LoVo (cell line): ENCODE measurements at places on chromosomes 1 and 21.
A peak's percentile ranks its signal among the peaks of the same experiment; 100 is the strongest.

DNA sequence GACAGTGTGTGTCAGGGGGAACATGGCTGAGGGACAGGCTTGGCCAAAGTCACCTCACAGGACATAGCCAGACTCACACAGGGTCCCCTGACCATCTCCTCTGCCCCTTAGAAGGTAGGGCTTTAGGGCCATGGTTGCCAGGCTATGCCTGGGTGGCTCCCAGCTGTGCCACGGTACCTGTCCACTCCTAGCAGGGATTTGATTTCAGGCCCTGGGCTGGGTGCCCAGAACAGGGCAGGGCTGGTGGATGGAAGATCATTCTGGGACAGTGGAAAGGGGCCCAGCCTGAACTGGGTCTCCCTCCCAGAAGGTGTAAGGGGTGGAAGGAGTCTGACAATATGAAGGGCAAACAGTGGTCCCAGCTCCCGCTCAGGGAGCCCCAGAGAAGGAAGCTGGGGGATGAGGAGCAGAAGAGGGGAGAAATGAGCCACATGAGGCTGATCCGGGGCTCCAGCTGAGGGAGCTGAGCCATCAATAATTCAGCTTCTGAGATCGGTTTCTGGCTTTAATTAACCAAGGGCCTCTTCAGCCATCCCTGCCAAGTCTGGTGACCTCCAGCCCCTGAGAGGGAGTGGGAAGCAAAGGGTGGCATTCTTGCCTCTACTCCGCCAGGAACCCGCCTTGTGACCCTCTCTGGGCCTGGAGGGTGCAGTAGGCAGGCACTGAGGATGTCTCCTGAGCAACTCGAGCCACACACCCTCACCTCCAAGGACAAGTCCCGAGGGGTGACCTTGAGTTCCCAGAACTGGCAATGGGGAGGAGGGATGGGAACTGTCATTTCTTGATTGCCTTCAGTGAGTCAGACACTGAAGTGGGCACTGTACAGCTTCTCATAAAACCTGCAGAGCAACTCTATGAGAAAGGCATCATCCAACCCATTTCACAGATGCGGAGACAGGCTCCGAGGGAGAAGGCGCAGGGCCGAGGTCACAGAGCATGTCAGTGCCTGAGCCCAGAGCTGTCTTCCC lies 2.1 kb downstream of the CD164L2 start:
- DNase-seq: no peak

- DNase-seq: no peak
Observed at GRCh38 chr21:32459972-32460371, 47.5 kb downstream of the EVA1C start.

DNA sequence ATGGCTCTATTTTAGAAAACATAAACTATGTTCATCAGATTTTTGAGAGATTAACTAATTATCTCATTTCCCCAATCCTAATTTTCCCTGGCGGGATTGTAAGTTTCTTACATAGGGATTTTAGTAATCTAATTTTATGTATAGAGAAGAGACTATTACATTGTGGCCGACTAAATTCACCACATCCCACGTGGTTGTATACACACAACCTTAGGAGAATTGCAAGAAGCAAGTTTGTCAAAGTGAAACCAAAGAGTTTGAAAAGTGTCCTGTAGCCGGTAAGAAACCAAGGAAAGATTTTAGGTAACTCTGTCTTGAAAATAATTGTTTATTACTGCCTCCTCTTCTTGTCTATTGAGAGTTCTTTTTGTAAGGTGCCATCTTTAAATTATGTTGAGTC lies 550.6 kb downstream of the LTN1 start:
- no peak for DNase-seq

- DNase-seq: no peak
Observed at GRCh38 chr1:176049582-176049981, 157.5 kb downstream of the COP1 start.

DNA sequence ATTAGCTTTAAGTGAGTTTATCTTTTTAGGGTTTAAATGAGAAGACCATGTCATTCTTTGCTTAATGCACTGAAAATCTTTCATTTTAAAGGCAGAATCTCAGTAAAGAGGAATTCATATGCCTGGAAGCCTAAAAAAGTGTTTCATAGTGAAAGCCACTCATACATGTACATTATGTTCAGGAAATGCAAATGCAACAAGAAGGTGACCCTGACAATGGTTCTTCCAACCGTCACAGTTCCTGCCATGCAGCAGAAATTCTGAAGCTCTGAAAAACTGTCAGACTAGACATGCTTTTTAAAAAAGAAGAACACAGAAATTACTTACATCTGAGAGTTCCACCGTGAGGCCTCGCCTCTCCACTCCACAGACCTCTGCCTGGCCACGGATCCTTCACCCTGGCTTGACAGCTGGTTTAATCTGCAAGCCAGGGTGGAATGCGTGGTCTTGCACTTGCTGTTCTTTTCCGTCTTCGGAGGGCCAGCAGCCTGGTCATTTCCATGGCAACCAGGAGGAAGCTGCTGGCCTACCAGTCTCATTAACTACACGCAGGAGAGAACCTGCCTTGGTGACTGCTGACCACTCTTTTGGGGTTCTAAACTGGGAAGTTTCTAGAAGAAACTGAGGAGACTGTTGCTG lies 41.8 kb upstream of the PAXBP1 start:
- DNase-seq: no peak

- DNase-seq: no peak
Observed at GRCh38 chr1:167219194-167219593, 1.5 kb upstream of the POU2F1 start.

- DNase-seq: peak; percentile 70
Observed at GRCh38 chr1:46477153-46477929, 12.3 kb upstream of the DMBX1 start.

GRCh38 chr1:212013672-212014071 lies 21.7 kb downstream of the INTS7 start:
- DNase-seq: no peak

DNA sequence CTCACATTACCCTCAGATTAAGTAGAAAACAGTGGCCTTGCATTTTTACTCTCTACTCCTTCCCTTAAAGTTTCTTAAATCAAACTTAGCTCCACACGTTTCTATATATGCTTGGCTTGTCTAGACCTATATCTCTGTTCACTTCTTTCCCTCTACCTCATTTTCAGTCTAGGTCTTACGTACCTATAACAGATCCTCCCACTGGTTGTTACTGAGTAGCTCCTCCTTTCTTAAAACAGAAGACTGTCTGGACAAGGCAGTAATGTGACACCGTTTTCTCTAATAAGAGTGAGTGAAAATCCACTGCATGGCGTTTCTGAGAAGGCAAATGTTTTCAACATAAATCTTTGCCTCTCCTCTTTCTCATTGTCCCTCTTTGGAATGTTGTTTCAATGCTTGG lies 211.7 kb upstream of the POGK start:
- DNase-seq: no peak

- DNase-seq: no peak
Observed at GRCh38 chr1:168697356-168698126, 31.5 kb downstream of the DPT start.

GRCh38 chr1:41915786-41916571 lies 2.7 kb downstream of the HIVEP3 start:
- no peak for DNase-seq

- DNase-seq: no peak
Observed at GRCh38 chr1:56416495-56416894, 162.9 kb downstream of the PLPP3 start.

GRCh38 chr1:61204528-61204927 lies 122.2 kb downstream of the NFIA start:
- no peak for DNase-seq

- DNase-seq: no peak
Observed at GRCh38 chr21:46151261-46151988, 4.0 kb downstream of the FTCD start.

DNA sequence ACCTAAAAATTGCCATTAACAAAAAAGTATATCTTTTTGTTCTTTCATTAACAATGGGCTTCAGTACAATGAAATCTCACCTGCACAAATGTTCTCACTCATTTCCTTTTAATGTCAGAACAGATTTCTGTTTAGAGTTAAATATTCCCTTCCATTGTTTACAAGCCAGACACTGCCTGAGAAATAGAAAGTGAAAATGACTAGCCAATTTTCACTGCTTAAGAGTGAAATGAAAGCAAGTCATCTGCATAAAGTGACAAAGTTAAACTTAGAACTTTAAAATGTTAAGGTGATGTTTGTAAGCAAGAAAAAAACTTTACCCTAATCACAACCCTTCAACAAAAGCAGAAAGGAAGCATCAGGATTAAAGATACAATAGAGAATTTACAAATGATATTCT lies 27.5 kb downstream of the COA6 start:
- DNase-seq: no peak

DNA sequence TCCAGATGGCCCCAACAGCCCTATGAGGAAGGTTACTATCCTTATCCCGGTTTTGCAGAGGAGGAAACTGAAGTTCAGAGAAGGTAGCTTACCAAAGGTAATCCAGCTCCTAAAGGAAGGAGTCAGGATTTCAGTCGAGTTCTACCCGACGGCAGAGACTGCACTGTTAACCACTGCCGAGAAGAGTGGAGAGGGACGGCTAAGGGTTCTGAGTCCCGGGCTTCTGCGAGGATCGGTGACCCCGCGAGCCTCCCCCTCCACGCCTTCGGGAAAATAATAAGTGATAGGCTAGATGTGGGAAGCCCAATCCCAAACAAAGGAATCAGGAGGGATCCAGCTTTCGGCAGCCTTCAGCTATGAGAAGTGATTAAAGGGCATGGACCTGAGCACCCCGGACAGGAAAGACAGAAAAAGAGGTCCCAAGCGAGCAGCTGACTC lies 587 bp downstream of the TMEM53 start:
- no peak for DNase-seq

GRCh38 chr1:200250469-200250868 lies 159.4 kb downstream of the ZNF281 start:
- no peak for DNase-seq

DNA sequence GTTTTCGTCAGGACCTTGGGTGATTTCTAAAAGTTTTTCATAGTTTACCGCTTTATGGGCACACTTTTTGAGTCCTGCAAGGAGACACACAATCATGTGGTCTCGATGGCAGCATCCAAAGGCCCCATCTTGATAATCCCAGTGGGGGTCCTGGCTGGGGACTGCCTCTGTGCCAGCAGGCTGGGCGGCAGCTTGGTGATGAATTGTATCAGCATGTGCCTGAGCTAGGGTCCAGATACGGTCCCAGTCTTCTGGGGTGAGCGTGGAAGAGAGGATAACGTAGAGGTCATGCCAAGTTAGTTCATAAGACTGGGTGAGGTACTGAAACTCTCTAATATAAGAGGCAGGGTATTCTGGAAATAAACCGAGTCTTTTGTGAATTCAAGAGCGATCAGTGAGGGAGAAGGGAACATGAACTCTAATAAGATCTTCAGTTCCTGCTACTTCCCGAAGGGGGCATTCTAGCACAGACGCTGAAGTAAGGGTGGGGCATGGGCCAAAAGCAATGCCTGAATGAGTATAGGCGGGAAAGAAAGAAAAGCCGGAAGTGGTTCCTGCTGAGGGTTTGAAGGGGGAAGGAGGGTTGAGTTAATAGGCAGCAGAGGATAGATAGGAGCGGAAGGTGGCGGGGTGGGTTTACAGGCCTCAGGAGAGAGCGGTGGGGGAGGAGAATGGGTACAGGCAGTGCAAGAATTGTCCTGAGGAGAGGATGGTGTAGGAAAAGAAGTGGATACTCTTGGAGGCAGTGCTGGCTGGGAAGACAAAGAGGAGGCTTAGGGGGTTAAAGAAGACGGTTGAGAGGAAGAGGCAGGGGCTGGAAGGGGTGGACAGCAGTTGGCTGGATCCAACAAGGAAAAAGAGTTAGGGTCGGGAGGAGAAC lies 1.6 kb downstream of the ERVH48-1 start:
- DNase-seq: peak; percentile 73

GRCh38 chr21:35249636-35250035 lies 200.5 kb upstream of the RUNX1 start:
- DNase-seq: no peak

DNA sequence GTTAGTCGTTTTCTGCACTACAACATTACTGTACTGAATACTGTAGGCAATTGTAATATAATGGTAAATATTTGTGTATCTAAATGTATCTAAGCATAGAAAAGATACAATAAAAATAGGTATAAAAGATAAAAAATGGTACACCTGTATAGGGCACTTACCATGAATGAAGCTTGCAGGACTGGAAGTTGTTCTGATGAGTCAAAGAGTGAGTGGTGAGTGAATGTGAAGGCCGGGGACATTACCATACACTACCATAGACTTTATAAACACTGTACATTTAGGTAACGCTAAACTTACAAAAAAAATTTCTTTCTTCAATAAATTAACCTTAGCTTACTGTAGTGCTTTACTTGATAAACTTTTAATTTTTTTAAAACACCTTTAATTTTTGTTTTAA lies 13.5 kb downstream of the OSBPL9 start:
- DNase-seq: no peak

GRCh38 chr1:233543338-233544255 lies 70.3 kb upstream of the KCNK1 start:
- DNase-seq: peak; percentile 87

DNA sequence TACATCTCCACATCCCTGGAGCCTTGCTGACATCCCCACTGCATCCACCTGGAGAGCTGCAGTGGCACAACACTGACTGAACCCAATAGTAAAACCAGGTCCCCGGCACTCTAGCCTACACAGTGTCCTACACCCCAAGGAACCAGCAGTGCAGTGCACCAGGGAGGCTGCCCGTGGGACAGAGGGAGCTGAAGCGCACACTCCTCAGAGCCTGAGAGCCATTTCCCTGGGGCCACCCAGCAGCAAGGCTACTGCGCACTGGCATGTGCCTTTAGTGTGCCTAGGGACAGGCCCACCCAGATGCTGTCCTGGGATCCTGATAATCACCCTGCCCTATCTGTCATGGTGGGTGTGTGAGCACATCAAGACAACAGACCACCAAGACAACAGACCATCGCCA lies 31.9 kb downstream of the NSL1 start:
- DNase-seq: no peak

DNA sequence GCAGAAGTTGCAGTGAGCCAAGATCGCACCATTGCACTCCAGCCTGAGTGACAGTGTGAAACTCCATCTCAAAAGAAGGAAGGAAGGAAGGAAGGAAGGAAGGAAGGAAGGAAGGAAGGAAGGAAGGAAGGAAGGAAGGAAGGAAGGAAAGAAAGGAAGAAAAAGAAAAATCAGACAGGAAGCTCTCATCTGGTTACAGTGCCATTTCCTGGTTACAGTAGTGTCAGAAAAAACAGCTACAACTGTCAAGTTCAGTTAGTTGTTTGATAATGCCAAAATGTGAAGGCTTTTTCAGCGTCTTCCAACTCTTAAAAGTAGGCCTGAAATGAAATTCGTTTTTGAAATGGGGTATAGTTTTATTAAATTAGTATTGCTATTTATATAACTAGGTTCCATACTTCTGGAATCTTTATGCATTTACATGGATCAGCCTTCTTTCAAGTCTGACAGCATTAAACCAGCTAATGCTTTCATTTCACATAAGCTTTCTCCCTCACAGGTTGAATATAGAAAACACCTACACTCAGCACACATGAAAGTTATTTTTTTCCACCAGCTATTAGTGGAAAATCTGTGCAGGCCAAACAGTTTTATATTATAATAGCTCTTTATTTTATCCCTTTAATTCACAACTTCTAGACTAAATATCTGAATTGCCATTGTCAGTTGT lies 21.2 kb downstream of the PTPN22 start:
- DNase-seq: no peak

GRCh38 chr1:241551759-241552638 lies 19.8 kb downstream of the KMO start:
- no peak for DNase-seq
